ENCODE measurements at places on chromosomes 4 and X. TPM values are rescaled to one million over a fixed set of nuclear protein-coding genes. Genes with fewer than 3 reads are reported as not detected.
A peak's percentile ranks its signal among the peaks of the same experiment; 100 is the strongest.

GRCh38 chrX:53135581-53135980, 41.6 kb downstream of the KANTR start:
- DNase-seq: no peak

GRCh38 chr4:7390906-7391636, 43.7 kb downstream of the PSAPL1 start:
- DNase-seq: no peak

DNA sequence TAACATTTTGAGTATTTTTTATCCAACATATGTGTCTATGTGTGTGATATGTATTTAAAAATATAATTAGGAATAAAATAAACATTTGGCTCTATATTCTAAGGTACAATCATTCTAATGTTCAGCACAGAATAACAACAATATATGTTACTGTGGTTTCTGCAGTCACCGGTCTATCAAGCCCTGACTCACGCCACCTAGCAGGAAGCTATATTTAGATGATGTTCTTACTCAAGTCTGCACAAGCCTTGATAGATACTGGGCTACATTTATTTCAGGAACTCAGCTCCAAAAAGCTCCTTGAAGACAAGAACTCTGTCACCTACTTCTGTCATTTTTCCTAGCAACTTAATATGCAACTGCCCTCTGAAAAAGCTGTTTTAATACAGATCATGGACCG, 152.0 kb upstream of the FTHL17 start:
- DNase-seq: no peak

GRCh38 chr4:83010111-83010521, 507 bp downstream of the LIN54 start:
- DNase-seq: no peak

DNA sequence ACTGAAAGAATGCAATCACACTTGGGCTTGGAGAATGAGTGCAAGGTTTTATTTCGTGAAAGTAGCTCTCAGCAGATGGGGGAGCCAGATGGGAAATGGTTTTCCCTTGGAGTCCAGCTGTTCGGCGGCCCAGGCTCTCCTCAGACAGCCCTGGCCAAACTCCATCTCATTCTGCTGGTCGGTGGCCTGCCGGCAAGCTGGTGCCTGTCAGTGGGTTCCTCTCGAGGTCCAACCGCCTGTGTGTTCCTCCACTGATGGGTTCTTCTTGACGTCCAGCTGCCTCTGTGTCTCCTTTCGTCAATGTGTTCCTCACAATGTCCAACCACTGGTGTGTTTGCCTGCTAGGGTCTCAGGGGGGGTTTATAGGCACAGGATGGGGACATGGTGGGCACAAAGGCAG, 80.3 kb downstream of the POU3F4 start:
- no peak for DNase-seq

Gene MAOB
- 24.7 TPM for polyA plus RNA-seq

Gene F8A2
- polyA plus RNA-seq: not detected

- DNase-seq: no peak
Measured at GRCh38 chrX:2452799-2453198, 48.0 kb downstream of the DHRSX start.

GRCh38 chrX:123961268-123962005, at the start of gene STAG2:
Gene STAG2, plus strand, starts transcription at chrX:123961706. Its CDS starts 60,922 bp downstream, at chrX:124022628.
- DNase-seq: peak; percentile 54

GRCh38 chrX:48715072-48715471, 18.5 kb downstream of the SUV39H1 start:
- no peak for DNase-seq

Gene BCORL1
- polyA plus RNA-seq: 3.1 TPM

Gene TMEM144
- polyA plus RNA-seq: 11.7 TPM

Gene GAGE12F
- polyA plus RNA-seq: not detected

DNA sequence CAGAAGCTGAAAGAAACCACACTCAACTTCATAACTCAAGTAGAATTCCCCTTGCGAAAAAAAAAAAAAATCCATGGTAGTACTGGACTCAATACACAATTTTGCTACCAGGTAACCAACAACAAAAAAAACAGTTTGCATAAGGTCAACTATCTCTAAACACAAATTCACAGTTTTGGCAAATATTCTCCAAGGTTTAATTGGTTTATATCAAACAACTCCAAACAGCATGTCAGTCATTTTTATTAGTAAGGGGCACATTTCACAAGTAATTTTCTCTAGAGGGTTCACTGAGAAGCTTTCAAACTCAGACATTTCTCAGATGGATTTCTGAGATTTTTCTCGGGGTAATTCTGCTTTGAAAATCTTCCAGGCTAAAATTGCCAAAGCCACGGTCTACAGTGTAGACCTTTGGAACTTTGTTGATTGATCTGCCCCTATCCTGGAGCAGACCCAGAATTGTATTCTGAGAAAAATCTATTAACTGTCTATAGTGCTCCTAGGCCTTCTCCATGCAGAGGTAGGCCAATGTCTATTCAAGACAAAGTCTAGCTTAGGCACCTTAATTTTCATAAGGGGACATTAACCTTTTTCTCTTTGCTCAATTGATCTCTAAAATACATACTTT, 73.7 kb upstream of the NFKB1 start:
- DNase-seq: no peak

Gene FREM3
- polyA plus RNA-seq: not detected

GRCh38 chr4:96543346-96543745, 703.5 kb downstream of the PDHA2 start:
- DNase-seq: no peak

- no peak for DNase-seq
Measured at GRCh38 chr4:13762130-13762529, 134.6 kb upstream of the BOD1L1 start.

All from heart right ventricle (tissue), 16 donors.